Renal cortical epithelial cell (primary cell): ENCODE measurements at places on chromosomes 6 and 20.

- DNase-seq = no peak
Observed at GRCh38 chr20:41181567-41181966, 44.2 kb downstream of the PLCG1 start.

- no peak for DNase-seq
Observed at GRCh38 chr20:36491901-36492617, 49.3 kb upstream of the MYL9 start.

GRCh38 chr6:45577836-45578504 lies 200.2 kb upstream of the SUPT3H start:
- peak; percentile 49 for DNase-seq

GRCh38 chr6:119612911-119613381 lies 263.4 kb upstream of the MAN1A1 start:
- no peak for DNase-seq
